A549 treated with Hydrocortisone at 1 μM for 4 hours (cell line): ENCODE measurements at places on chromosomes 5 and 9. TPM values are rescaled to one million over a fixed set of nuclear protein-coding genes. Genes with fewer than 3 reads are reported as not detected.

C9 gene
- not detected in 5 replicates for total RNA-seq

CDKN2A gene
- not detected in 5 replicates for total RNA-seq

C1QTNF3 gene
- total RNA-seq = 0.09 to 0.39 TPM (median 0.25 TPM) in 5 replicates

CDH6 gene
- total RNA-seq = 0.08 to 0.13 TPM (median 0.09 TPM) in 4 of 5 replicates, not detected in the other

FBXW5 gene
- total RNA-seq = 71.5 to 97.8 TPM (median 91.7 TPM) in 5 replicates

CDKN2B-AS1 gene
- total RNA-seq = not detected in 5 replicates
